ENCODE measurements at places on chromosomes 3 and 15.
A peak's percentile ranks its signal among the peaks of the same experiment; 100 is the strongest.

GRCh38 chr3:151346292-151346691, 16.9 kb upstream of the P2RY13 start:
- no peak for DNase-seq

- DNase-seq: no peak
These were observed 130.8 kb downstream of the ZNF621 start for GRCh38 chr3:40655551-40655950.

GRCh38 chr15:78619022-78619950, 1.5 kb downstream of the CHRNA3 start:
- DNase-seq: no peak

GRCh38 chr3:30231277-30232141, 374.9 kb upstream of the TGFBR2 start:
- DNase-seq: no peak

- DNase-seq: peak; percentile 28
These were observed 81.0 kb downstream of the CLDN11 start for GRCh38 chr3:170499562-170500156.

GRCh38 chr3:151297429-151297828, 19.1 kb upstream of the P2RY14 start:
- no peak for DNase-seq

DNA sequence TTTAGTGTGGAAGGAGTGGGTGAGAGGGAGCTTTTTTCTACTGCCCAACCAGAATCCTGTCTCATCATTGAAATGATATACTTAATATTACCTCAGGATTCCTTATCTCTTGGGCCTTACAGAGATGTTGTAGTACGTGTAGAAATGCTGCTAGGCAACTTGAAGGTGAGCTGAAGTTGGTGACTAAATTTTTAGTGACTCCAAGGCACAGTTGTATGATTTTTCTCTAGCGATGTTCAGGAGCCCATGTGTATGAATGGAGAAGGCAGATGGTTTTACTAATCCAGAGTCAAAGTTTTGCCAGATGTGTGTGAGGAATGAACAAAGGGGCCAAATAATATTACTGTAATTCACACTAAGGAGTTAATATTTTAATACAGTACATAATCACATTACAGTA, 42.8 kb upstream of the TEX9 start:
- DNase-seq: no peak

- DNase-seq: no peak
These were observed 605.7 kb upstream of the CFAP20DC start for GRCh38 chr3:59655418-59656015.

Measured in kidney glomerular epithelial cell (primary cell).